Globus pallidus (tissue), 1 donor: ENCODE measurements at places on chromosomes 2 and 18.

DNA sequence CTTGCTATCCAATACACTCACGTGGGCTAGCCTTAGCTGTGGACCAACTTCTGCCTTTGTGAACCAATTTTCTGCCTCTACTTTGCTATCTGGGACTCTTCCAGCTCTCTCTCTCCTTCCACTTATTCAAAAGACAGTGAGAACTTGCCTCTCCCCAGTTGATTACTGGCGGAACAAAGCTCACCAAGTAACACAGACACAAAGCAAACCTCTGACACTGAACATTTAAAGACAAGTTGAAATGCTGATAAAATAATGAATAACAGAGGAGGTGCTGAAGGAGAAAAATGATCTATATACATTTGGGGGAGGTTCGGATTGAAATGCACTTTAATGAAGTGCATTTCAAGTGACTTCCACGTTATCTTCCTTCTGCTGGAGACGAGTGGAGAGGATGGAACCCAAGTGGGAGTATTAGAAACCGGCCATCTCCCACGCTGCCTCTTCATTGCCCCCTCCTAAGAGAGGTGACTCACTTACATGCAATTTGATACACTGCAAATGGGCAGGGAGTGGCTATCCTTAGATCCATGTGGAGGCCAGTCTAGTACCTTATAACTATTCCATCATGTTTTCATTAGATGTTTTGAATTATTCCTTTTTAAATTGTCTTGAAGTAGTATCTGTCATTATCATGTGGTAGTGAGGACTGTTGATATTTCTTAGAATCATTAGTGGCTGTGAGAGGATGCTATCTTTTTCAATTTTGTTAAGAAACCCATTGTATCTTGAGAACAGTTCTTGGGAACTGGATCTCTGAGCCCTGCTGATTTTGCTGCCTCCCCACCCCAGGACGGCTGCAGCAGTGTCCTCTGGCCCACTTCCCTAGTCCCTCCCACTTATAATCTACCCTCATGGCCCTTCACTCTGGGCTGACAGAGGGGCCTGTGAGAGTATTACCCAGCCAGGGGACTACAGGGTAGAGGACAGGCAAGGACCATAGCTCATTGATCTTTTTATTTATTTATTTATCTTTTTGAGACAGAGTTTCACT, 6.0 kb upstream of the GLI2 start:
- no peak for DNase-seq

DNA sequence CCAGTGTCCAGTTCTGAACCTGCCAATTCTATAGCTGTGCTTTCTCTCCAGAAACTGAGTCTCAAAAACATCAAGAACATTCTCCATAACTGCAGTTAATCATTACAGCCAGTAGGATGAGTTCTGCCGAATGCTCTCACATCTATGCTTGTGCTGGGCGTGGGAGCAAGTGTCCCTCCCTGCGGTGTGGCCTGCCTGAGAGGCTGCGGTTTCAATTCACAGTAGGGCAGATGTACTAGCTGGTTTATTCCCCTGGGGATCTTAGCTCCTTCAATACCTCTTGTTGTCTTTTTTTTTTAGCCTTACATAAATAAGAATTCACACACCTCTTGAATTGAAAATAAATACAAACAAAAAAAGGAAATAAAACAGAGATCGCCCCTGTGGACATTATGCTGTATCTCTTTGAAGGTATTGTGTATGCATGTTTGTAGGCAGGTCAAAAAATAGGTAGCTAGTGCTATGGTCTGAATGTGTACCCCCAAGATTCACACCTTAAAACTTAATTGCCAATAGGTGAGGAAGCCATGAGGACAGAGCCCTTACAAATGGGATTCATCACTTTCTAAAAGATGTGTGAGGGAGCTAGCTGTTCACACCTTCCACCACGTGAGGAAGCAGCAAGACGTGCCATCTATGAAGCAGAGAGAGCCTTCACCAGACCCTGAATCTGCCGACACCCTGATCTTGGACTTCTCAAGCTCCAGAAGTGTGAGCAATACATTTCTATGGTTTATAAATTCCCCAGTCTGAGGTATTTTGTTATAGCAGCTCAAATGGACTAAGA, 74.3 kb downstream of the BCL2L11 start:
- DNase-seq = no peak

GRCh38 chr2:232521959-232522622, 1.9 kb downstream of the PRSS56 start:
- no peak for DNase-seq

DNA sequence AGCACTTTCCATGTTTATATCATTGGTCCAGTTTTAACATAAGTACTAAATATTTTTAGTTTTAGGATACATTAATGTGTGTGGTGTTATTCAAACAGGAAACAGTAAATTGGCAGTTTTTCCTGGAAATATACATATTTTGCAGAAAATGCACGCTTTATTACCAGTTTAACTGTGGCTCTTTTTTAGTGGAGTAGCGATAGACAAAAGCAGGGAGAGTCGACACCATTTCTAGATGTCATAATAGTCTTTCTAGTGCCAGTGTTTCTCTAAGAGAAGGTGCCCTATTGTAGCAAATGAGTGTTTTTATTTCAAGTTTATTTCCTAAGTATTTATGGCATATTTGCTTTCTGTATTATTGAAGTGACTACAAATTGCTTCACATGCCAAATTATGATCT, 9.1 kb upstream of the SLC35G4 start:
- no peak for DNase-seq

GRCh38 chr2:96993367-96993766, 7.0 kb upstream of the FAM178B start:
- no peak for DNase-seq

- DNase-seq = peak; percentile 6
Measured at GRCh38 chr2:21422050-21422449, 298.3 kb downstream of the TDRD15 start.

DNA sequence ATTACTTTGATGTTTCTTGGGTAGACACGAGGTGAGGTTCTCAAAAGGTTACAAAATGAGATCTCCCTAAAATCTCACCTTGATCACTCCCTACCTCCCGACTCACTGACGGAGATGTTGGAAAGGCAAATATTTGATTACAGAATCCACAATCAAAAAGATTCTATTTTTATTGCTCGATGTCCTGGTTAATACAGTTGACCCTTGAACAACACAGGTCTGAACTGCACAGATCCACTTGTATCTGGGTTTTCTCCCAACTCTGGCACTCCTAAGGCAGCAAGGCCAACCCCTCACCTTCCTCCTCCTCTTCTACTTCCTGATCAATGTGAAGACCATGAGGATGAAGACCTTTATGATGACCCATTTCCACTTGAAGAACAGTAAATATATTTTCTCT, 125.3 kb downstream of the C2orf74 start:
- DNase-seq = no peak

DNA sequence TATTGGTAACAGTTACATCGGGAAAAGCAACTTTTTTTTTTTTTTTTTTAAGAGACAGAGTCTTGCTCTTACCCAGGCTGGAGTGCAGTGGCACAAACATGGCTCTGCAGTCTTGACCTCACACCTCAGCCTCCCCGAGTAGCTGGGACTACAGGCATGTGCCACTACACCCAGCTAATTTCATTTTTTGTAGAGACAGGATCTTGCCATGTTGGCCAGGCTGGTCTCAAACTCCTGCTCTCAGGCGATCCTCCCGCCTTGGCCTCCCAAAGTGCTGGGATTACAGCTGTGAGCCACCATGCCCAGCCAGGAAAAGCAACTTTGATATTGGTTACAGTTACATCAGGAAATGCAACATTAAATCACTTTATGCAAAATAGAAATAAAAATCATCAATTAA, 4.6 kb downstream of the ITGB1BP1 start:
- DNase-seq = no peak

DNA sequence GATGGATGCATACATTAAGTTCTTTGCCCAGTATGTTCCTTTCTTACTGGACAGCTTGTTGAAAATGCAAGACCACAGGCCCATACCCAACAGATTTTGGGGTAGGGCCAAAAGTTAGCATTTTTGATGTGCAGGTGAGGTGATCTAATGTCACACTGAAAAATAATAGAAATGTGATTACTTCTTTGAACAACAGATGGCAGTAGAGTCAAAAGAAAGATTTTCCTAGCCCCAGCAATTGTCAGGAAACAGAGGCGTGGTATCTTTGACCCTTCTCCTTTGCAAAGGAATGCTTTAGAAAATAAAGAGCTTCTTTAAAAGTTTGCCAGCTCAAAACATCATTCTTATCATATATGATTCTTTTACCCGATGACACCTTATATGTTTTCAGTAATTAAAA, 343.6 kb upstream of the SYT4 start:
- DNase-seq = peak; percentile 18

DNA sequence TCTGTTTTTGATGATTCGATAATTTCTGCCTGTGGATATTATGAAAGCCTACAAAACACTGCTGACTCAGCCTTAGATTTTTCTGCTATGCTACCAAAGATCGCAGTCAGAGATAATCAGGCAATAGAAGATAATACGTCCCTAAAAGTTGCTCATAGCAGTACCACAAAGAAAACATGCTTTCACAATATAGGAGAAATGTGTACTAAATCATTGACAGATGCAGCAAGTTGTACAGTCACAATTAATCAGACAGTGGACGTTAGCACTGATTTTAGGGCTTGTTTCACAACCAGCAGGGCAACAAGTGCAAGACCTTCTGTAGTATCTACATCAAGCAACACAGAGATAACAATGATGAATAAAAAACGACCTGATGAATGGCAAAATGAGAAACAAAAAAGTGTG, 19.5 kb downstream of the RBM44 start:
- no peak for DNase-seq

GRCh38 chr2:78676921-78677696, 348.4 kb upstream of the REG3G start:
- no peak for DNase-seq

GRCh38 chr2:165307317-165307716, 68.1 kb downstream of the SCN2A start:
- no peak for DNase-seq

GRCh38 chr2:125581557-125581956, 1074.4 kb upstream of the GYPC start:
- DNase-seq = no peak

DNA sequence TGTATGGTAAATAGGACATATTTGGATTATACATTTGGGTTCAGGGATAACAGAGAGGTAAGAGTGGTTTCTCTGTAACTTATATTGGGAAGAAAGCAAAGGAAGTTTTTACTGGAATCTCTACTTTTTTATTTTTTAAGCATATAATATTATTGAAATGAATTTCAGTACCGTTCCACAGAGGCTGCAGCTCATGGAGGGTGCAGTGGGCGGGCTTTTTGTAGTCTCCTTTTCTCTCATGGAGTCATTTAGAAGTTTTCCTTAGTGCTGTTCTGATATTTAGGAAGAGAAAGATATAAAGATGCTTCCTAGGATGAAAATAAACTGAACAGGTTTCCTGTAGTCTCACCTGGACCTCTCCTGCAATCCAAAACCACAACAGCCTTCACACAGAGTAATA, 1153.3 kb upstream of the TMEFF2 start:
- no peak for DNase-seq

DNA sequence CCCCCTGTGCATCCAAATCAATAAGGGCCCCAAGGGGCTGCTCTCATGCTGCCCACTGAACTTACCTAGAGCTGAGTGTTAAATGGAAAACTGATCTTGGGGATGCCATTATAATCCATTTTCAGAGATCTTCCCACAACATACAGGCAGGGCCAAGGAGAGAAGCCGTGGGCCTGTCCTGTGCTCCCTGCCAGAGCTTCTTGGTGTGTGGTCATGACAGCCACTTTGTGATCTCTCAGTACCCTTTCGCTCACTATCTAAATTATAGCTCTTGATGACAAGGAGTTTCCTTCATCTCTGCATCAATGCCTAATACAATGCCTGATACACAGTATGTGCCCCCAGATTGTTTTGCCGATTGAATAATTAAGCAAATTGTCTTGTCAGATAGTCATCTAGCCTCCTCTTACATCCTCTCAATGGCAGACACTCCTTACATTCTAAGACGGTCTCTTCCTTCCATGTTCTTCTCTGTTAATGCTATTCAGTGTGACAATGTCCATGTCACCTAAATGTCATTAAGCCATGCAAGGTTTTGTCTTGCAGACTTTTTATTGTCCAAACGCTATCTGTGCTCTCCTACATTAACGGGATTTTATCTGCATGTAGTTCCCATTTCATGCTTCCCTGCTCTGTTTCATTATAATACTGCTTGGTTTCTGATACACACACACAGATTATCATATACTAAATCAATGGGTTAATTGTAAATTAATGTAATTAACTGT, 5.9 kb downstream of the CSRNP3 start:
- no peak for DNase-seq

DNA sequence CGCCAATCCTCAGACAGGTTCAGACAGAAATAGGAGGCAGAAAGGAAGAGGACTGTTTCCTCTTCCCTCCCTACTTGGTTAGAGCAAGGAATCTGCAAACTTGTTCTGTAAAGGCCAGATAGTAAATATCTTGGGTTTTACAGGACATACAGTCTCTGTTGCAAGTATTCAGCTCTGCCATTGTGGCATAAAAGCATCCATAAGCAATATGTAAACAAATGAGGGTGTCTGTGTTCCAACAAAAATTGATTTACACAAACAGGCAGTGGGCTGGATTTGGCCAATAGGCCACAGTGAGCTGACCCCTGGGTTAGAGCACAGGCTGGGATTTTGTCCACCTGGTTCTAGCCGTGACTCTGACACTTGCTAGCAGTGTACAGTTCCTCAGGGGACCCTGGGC, 89.4 kb downstream of the NRP2 start:
- no peak for DNase-seq

DNA sequence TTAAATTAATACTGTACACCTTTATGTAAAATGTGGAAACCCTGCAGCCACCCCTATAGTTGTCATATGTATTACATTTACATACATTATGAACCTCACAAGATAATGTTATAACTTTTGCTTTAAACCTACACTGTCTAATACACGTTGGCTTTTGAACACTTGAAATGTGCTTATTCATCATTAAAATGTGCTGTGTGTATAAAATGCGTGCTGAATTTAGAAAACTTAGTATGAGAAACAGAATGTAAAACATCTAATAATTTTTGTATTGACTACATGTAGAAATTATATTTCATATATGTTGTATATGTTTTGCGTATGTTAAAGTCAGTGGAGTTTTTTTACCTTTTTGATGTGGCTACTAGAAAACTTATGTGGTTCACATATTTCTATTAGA, 68.8 kb downstream of the MAPRE2 start:
- no peak for DNase-seq
